PC-9 (cell line): ENCODE measurements at places on chromosomes 2 and 18. TPM values are rescaled to one million over a fixed set of nuclear protein-coding genes. Genes with fewer than 3 reads are reported as not detected.

The DHRS9 gene
- not detected in 2 replicates for total RNA-seq

GRCh38 chr2:19944205-19944845 is 42.5 kb upstream of the TTC32 start:
- DNase-seq: no peak

DNA sequence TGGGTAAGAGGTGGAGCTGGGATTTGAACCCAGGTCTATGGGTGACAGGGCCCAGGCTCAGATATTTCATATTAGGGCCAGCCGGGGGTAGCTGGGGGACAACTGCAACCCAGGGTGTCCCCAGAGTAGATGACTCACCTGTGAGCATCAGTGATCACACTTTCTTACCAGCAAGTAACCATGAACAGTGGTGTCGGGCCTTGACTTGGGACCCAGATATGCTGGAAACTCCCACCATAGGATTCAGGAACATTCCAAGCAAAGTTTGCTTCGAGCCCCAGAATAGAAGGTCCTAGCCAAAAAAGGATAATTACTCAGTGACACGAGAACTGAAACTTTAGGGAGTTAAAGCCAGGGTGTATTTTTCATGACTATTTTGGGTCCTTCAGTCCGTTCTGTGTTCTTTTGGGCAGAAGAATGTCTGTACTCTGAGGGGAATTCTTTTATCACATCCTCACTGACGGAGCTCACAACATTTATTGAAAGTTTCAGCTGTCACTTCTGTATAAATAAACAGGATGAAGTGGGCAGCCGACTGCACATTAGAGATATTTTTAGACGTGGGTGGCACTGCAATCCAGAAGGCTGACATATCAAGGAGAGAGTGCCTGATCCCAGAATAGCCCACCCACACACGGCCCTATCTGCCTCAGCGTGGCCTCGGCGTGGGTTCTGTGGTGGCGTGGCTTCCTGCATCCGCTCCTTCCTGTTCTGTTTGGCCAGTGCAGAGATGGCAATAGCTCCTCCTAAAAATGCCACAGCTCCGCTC is 45.6 kb downstream of the RAMP1 start:
- DNase-seq: no peak

DNA sequence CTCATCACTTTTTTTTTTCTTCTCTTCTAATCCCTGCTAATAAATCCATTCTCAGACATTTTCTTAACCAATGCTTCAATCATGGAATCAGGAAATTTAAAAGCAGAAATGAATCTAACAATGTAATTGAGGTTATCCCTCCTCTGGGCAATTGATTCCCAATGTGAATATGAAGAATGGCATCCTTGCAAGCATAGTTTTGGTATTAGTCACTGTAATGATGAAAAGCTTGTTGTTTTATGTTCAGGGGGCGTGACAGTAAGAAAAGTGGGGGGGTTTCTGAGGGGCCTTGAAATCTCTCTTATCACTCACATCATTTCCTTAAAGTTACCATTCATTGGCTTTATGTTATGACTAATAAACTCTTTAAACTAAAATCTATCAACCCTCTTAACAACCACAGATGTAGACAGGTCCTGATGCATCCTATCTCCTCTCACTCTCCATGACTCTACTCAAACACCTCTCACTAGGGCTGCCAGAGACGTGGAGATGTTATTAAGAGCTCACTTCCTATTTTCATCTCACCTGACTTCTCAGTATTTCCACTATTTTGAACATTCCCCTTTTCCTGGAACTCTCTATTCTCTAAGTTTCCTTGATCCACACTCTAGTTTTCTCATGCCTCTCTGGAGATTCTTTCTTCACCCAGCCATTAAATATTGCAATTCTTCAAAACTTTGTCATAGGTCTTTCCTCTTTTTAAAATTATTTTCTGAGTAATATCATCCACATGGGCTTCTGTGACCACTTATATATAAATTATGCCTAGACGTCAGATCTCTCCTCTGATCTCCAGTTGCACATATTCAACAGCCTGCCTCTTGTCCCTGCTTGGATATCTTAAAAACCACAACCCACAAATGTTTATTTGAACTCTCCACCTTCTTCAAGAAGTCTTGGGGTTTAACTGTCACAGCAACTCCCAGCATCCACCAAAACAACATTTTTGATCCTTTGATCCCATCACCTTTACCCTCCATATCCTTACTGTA is 332.9 kb downstream of the CDH2 start:
- peak; percentile 35 for DNase-seq

The ADAM17 gene
- 53.5 and 65.0 TPM in 2 replicates for total RNA-seq

GRCh38 chr2:96737831-96738230 is 2.0 kb downstream of the LMAN2L start:
- no peak for DNase-seq

DNA sequence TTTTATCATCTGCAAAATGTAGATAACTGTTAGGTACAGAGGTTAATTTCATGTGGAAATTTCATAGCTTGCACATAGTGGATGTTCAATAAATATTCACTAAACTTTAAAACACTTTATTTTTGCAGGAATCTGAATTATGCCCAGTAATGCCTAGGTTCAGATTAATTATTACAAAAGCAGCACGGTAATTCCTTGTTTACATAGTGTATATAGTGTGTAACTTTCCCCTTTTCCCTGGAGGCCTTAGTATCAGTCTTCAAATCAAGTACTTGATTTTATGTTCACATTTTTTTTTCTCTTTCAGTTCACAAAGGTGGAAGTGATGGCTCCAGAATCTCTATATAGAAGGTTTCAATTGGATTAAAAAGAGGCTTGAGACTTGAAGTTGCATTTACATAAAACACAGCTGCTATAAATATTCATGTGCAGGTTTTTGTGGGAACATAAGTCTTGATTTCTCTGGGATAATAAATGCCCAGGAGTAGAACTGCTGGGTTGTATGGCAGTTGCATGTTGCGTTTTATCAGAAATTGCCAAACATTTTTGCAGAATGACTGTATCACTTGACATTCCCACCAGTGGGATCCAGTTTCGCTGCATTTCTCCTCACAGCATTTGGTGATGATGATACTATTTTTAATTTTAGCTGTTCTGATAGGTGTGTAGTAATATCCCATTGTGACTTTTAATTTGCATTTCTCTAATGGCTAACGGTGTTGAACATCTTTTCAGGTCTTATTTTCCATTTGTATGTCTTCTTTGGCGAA is 27.6 kb upstream of the LGALSL start:
- peak; percentile 34 for DNase-seq

GRCh38 chr2:1227274-1227900 is 185.9 kb upstream of the TPO start:
- DNase-seq: no peak

DNA sequence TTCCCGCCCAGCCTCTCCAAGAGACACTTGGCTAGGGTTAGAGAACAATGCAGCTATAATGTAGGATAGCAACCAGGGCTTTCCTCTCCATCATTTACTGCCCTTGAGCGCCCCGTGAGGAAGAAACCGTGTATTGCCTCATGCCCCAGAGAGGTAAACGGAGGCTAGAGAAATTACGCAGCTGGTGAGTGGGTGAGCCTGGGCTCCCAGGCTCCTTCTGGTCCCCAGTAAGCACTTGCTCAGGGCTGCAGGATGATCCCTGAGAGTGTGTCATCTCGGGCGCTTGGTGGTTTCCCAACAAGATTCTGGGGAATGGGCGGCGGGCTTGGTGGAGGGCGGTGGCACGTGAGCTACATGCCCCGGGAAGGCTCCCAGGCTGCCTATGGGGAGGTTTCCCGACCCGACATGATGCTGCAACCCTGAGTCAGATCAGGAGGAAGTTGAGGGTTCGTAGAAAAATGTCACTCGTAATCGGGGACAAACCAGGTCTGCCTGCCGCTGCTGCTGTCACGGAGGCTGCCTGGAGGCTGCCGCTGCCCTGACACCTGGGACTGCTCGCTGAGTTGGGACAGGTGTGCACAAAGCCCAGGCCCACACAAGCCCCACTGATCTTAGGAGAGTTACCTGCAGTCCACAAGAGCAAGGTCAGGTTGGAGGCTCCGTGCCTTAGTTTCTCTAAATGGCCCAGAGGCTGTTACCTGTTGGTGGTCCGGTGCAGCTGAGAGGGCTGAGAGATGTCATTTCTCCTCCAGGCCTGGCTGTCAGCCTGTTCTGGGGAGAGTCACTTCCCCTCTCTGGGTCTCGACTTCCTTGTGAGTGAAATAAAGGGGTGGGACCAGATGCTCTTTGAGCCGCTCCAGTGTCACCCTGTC is at the start of gene GPR55:
Gene GPR55, minus strand, starts transcription at position 773 of the 872 bp plus-strand sequence. CDS start 14,280 bp downstream, outside the sequence.
- no peak for DNase-seq
